Activated CD4-positive, alpha-beta T cell treated with anti-CD3 and anti-CD28 coated beads, Interleukin-2, amount 50 U/mL, for 4 hours (primary cell): ENCODE measurements at places on chromosomes 1 and 21.

DNA sequence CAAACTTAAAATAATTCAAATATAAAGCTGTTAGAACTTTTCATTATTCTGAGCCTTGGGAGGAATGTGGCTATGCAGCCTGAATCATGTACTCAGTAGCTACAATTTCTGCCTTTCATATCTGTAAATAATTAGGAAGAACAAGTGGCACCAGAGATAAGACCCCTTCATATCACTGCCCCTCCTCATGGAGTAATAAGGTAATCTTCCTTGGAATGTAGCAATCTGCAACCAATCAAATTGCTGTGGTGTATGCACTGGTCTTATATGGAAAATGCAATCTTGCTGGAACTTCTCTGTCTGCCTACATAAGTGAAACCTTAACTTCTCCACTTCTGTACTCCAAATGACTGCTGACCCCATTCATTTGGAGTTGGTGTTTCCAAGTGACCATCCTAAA lies 104.4 kb upstream of the VANGL1 start:
- DNase-seq = no peak

- DNase-seq = no peak
Measured at GRCh38 chr1:173507847-173508209, 30.7 kb downstream of the PRDX6 start.

DNA sequence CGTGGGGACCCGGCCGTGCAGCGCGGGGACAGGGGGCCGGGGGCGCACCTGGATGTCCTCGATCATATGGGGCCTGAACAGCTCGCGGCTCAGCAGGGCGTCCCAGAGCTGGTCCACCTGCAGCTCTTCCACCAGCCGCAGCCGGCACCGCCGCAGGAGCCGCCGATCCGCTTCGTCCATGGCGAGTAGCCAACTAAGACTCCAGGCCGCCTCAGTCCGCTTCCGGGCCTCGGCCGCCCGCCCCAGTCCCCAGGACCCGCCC lies at the start of gene CASP9:
CASP9 (minus strand) TSS at position 195 of the 262 bp plus-strand sequence; CDS start at position 180, 15 bp downstream.
- no peak for DNase-seq

DNA sequence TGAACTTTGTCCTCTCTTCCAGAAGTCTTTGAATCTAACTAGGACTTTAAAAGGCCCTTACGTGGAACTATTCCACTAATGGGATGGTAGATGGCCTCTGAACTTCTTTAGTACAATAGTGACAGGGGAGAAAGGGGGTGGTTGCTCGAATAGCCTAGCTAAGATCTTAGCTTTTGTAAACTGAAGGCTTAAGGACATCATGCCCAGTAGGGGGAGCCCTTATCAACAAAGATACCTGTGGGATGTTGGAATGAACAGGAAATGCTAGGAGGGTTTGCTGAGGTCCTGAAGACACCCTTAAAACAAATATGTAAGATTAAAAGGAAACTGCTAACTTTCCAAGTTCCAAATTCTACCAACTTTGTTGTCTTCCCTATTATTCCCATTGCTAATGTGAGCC lies 33.2 kb downstream of the NHLH2 start:
- DNase-seq = no peak

DNA sequence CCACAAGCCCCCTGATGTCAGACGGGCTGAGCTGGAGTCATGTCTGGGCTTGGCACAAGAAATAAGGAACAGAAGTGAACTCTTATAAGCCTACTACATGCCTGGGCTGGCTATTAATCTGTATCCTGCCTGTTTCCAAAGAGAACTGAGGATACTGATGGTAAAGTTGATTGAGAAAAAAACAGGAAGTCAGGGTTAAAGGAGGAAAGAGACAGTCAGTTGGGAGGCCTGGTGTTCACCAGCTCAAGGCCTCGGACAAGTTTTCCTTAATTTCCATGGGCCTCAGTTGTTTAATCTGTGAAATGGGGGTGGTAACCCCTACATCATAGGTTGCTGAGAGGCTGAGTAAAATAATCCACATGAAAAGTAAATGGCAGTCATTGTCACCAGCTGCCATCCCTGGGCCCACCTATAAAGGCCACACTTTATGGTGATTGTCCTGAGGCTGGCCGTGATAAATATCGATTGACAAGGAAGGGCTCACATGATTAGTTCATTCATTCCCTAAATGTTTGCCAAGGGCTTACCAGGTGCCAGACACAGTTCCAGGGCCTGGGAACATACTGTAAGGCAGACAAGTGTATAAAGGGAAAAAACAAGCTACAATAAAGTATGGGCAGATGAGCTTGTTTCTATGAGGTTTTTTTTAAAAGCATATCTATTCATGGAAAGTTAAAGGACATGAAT lies 2.8 kb downstream of the ALDH4A1 start:
- no peak for DNase-seq

DNA sequence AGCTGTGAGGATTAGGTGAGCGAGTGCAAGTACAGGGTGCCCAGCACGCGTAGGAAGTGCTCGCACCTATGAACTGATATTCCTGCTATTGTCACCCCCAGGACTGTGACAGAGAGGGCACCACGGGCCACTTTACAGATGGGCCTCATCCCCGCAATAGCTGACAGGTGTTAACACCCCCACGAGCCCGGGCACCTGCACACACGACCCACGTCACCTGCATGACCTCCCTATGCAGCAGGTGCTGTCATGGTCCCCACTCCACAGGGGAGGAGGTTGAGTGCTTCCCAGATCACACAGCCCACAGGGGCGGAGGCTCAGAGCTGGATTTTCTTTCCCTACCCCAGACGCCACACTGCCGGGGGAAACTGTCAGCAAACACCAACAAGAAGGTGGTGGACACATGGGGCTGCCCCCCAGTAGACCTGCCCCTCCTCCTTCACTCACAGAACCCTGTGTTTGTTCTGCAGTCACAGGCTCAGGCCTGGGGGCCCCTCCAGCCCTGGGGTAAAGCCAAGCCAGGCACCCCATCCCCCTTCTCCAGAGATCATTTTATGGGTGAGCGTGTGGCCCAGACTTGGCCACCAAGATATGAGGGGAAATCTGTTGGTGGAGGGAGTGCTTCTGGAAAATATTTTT lies 465.5 kb downstream of the MATN1 start:
- DNase-seq = no peak

DNA sequence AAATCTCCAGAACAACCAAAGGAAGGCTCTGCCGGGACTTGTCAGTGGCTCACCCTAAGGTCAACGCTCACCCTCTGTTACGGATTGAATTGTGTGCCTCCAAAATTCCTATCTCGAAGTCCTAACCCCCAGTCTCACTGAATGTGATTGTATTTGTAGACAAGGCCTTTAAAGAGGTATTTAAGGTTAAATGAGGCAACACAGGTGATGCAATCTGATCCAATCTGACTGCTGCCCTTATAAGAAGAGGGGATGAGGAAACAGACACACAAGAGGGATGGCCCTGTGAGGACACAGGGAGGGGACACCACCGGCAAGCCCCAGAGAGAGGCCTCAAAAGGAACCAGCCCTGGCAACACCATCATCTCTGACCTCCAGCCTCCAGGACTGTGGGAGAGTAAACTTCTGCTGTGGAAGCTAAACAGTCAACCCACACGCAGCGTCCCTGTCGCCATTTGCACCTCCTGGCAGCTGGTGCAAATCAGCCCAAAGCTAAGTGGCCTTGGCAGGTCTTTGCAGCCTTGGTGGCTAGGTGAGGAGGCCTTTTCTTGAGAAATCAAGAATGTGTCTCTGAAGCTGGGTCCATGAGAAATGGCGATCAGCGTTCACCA lies 24.2 kb downstream of the UBASH3A start:
- no peak for DNase-seq

- no peak for DNase-seq
Measured at GRCh38 chr1:195915826-195916225, 692.4 kb downstream of the KCNT2 start.

GRCh38 chr1:203589171-203589570 lies 37.5 kb upstream of the ATP2B4 start:
- DNase-seq = no peak

DNA sequence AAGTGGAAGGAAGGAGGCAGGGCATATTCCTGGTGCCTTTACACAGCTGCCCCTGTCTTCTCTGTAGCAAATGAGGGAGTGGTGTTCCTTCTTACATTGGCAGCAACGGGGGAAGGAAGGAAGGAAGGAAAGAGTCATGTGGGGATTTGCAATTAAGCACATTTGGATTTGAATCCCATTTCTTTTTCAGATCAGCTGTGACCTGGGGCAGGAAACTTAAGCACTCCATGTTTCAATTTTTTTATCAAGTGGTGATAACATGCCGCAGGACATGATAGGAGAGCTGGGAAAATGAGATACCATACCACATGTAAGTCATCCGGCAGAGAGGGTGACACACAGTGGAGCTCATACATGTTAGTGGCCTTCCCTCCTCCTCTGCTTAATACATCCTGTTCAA lies 186.8 kb downstream of the APP start:
- DNase-seq = no peak

DNA sequence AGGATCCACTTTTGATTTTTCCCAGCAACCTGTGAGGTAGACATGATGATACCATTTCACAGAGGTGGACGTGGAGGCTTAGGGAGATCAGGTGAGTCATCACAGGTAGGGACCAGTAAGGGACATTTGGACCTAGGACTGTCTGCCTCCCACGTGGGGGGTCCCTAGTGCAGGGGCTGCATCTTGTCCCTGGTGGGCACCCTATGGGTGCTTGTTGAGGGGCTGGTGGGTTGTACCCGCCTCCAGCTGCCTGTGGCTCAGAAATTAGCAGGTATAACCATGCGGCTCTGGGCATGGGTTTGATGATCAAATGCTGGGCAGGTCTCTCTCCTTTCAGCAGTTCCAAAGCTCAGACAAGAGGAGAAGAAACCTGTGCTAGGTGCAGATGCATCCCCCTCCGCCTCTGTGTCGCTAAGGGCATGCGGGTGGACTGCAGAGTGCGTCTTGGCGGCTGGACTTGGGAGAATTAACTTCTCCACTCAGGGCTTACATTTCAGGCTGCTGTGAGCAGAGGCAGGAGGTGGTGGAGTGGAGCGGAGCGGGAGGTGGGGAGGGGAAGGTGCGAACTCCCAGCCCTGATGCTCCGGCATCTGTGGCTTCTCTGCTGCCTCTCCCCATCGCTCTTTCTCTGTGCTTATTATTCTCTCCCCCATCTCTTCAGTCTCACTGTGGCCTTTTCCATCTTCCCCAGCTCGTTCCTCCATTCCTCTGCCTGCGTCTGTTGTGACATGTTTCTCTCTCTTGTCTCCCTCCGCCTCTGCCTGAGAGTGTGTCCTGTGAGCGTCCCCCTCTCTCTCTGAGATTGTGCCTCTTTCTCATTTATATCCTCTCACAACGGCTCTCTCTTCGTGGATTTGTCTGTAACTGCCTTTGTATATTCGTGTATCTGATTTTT lies 146.8 kb downstream of the PTPRU start:
- no peak for DNase-seq

GRCh38 chr21:24045775-24046215 lies 1561.5 kb downstream of the MRPL39 start:
- DNase-seq = peak; percentile 1

GRCh38 chr1:8116894-8117264 lies 90.8 kb upstream of the ERRFI1 start:
- DNase-seq = no peak

DNA sequence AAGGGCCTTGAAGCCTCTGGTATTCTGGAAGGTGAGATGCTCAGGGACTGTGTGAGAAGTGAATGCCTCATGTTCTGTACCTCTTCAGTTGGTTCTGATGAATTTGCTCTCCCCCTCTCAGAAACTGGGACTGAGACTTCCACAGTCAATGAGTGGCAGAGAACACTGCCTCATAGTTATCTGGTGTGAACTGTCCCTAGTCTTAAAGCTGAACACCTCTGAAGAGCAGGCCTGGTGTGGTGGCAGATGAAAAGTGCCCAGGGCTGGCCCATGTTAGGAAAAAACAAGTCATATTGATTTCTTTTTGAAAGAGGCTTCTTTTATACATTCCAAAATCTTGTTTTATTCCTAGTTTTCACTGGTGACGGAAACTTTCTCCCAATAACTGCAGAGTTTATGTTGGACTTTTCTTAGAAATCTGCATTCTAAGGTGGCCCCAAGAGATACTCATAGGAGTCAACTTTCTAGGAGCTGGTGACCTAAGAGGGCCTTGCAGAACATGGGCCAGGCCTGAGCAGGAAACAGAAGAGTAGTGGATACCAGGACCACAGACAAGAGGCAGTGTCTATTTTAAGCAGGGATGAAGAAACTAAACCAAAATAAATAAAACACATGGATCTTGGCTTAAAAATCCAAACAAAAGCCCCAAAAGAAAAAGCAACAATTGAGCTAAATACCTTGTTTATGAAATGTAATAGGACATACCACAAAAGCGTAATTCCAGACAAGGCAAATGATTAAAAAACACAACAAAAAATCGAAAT lies 19.5 kb downstream of the DUSP10 start:
- no peak for DNase-seq

DNA sequence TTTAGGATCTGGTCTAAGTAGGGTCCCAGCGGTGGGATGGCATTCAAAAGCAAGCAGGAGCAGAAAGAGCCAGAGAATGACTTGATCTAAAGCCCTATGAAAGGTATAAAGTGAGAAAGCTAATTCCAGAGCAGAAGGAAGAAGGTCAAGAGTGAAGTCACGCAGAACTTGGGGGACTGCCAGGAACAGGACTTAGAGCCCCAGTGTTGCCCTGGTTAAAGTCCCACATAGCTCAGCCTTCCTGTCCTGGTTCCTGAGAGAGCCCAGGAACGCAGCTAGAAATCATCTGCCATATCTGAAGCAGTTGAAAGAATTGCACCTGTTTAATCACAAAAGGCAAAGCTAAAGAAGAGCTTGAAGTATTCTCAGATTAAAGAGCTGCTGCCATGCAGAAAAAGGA lies 160.6 kb upstream of the ATP1B1 start:
- no peak for DNase-seq

- no peak for DNase-seq
Measured at GRCh38 chr1:9434247-9435152, 104.8 kb upstream of the SLC25A33 start.

DNA sequence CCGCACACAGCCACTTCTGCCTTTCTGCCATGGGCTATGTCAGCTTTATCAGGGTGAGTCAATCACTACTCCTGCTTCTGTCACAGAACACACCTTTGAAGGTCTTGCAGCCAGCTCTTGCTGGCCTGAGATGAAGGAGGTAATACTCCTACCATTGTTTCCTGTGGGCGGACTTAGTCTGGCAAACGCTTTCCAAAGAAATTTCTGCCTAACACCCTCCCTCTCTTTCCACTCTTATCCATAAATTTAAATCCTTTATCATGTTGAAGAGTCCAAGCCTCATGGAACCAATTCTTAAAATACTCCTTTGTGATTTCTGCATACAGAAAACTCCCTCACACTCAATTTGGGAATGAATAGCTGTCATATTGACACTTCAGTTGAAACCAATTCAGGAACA lies 633.1 kb upstream of the CHRM3 start:
- no peak for DNase-seq

DNA sequence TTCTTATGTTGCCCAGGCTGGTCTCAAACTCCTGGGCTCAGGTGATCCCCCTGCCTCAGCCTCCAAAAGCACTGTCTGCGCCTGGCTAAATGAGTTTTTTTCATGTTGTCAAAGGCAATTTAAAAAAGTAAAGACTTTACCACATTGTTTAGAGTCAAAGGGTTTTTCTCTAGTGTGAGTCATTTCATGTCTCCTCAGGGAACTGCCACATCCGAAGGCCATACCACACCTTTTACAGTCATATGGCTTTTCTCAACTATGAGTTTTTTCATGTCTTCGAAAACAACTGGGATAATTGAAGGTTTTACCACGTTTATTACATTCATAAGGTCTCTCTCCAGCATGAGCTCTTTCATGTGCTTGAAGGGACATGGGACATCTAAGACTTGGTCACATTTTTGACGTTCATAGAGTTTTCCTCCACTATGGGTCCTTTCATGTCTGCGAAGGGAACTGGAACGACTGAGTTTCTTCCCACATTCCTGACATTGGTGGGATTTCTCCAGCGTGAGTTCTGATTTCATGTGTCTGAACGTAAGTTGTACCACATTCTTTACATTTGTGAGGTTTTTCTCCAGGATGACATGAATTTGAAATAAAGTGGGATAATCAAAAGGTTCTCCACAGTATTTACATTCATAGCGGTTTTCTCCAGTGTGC lies 65.6 kb downstream of the UCHL5 start:
- no peak for DNase-seq
